ENCODE measurements at places on chromosomes 7 and 10.

DNA sequence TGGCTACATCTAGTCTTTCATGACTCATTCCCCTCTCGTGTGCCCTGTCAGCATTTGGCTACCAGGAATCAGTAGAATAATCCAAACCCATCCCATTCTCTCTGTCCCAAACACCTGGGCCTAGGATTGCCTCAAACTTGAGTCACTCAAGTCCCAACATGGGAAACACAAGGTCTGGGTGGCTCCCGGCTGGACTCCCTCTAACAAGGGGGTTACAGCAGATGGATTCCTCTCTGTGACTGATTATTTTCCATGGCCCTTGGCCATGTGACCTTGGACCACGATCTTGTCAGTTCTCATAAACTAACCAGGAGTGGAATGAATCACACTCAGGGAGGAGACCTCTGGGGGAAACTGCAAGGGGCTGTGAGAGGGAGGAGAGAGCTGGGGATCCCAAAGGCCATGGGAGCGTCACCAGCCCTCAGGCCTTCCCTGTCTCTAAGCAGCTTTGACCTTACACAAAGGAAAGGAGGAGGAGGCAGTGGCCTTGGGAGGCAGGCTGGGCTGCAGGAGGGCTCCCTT is 533.1 kb downstream of the KCNMA1 start:
- DNase-seq, result no peak

GRCh38 chr10:79202188-79203013 is 133.6 kb downstream of the ZMIZ1 start:
- no peak for DNase-seq

DNA sequence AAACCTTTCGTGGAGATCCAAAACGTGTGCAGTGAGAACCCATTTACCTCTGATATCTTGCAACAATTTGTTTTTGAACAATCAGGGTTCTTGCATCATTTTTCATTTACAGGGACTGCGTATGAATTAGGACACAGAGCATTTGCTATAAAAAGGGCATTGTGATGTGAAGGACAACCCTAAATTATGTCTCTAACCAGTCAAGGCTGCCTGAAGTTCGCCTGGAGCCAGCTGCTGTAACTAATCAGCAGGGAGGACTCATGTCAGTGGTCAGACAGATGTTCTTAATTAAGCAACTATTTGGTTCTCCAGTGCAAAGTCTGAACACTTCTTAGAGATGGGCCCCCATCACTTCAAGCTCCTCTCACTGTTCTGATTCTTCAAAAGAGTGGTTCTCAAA is 674.8 kb downstream of the KCNMA1 start:
- no peak for DNase-seq

DNA sequence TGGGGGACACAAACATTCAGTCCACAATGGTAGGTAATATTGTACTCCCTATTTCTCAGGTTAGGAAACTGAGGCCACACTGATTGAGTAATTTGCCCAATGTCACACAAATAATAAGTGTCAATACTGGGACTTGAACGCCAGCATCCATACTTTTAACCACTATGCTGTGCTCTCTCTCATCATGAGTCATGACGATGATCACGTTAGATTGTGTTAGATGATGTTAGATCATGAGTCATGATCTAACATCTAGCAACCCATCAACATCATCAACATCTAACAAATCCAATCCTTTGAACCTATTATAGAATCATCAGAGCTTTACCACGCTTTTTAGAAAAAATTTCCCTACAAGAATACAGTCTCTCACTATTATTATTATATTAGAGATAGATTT is 28.1 kb upstream of the HERPUD2 start:
- DNase-seq, result no peak

DNA sequence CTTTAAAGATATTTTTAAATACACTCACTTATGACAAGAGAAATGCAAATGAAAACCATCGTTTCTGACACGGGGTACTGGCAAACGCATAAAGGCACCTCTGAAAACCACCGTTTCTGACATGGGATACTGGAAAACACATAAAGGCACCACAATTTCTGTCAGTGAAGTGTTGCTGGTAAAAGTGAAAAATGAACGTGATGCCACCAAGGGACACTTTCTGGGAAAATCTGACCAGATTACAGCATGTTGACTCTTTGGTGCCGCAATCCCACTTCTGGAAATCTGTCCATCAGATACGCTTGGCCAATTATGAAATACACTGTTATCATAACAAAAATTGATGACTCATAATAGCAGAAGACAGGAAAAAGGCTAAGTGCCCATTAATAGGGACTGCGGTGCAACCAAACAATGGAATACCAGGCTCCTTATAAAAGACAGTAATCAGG is 131.7 kb downstream of the ZMYND11 start:
- no peak for DNase-seq

GRCh38 chr7:28490831-28491230 is 78.5 kb downstream of the CREB5 start:
- DNase-seq, result no peak

GRCh38 chr10:23080262-23080661 is 15.1 kb upstream of the MSRB2 start:
- no peak for DNase-seq

DNA sequence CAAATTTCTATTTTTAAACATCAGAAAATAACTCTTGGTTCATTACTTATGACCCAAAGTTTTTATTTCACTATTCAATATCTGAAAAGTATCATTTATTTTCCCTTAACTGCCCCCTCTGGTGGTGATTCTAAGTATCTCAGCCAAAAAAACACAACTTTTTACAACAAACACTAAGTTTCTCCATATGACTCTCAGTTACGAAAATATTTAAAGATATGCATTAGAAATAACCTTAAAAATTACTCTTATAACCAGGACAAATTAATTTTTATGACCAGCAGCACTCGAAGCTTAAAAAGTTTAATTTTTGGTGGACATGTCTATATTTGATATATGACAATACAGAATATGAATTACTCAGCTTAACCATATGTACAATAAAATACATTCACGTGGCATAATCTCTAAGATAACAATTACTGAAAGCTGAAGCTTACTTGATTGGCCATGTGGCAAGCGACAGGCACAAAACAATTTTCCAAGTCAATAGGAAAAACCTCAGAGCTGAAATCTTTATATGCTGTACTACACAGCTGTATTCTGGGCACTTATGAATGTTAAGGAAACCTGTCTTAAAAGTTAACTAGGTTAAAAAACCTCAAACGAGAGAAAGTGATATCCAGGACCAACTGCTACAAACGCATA is 2.3 kb downstream of the HNRNPA2B1 start:
- no peak for DNase-seq

- no peak for DNase-seq
Observed at GRCh38 chr7:13179775-13180523, 492.5 kb downstream of the ARL4A start.

DNA sequence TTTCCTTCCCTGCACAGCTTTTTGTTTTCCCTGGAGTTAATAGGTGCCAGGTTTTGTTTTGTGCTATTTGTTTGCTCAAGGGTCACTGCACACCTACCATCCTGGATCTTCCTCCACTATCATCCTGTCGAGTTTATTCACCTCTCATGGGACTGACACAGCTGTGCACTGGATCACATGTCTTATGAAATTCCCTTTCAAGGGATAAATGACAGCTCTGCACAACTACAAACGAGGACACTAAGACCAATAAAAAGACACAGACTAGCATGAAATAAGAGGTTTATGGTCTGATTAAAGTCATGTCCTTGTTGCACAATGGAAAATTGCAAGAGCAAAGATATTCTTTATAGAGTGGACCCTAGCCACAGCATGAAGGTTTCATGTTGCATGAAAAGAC is 76.7 kb upstream of the SFMBT2 start:
- no peak for DNase-seq

- no peak for DNase-seq
Observed at GRCh38 chr10:34528320-34528719, 286.8 kb downstream of the PARD3 start.

GRCh38 chr10:92291616-92291865 is 574 bp downstream of the MARCHF5 start:
- no peak for DNase-seq

- DNase-seq, result no peak
Observed at GRCh38 chr10:32790483-32790882, 167.5 kb downstream of the ITGB1 start.

- no peak for DNase-seq
Observed at GRCh38 chr10:67296926-67297325, 371.1 kb downstream of the LRRTM3 start.

DNA sequence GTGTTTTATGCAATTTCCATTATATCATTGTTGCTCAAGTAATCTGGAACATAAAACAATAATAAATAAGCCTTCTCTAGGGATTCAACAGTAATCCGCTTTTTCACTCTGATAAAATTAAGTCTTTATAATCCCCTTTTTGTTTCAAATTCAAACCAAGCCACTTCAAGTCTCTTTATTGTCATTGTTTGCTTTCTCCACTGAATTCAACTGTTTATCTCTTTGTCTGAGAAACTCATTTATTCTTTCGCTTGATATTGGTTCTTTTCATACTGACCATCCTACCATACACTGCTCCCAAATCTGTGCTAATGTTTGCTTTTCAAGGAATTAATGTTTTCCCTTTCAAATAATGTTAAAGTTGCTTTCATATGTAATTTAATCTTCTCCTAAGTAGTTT is 550.4 kb upstream of the PCDH15 start:
- no peak for DNase-seq

DNA sequence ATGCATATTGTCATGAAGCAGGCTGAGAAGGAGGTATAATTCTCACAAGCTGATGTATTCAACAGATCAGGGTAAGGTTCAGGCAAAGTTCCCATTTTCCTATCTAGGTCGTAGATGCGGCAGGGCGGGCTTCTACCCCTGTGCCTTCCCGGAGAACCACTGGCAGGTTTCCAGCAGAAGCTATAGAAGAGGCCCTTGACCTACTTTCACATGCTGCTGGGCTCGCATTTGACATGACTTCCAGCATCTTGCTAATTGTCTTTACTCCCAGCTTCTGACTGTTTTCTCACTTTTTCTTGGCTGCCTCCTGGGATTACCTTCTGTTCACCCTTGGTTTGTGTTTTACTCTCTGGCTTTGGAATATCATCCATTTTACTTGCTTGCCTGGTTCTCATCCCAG is 32.6 kb upstream of the ORC5 start:
- no peak for DNase-seq

DNA sequence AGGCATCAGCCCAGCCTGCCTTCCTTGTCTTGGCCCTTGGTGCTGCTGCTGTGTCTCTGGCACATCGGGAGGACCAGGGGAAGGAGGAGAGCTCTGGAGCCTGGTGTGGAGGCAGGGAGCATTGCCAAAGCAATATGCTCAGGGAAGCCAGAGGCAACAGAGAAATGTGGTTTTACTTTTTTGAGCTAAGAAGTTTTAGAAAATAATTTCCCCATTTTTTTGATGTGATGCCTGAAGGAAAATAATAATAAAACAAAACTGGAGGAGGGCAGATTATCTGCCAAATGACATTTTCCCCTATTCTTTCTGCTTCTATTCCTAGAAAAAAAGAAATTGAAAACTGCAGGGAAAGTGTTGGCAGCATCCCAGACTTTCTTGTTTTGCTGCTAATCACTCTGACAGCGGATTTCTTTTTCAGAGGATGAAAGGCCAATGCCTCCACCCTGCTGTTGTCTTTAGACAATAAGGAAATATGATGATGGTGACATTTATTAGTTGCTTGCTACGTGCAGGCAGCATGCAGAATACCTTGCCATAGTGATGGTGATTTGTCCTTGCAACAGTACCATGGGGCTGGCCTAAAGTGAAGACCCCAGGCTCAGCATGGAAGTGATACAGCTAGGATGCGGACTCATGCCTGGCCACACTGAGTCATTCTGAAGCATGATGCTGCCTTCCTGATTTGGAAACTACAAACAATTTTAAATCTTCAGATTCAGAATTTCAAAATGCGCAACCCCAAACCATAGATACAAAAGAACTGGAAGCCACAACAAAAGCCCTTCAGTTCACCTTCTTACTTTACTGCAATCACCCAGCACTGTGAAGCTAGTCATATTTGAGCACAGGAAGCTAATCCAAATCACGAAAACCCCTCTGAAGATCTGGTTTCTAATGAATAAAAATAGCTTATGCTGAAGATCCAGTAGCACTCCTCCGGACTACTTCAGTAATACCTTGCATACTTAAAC is 260.2 kb upstream of the TMEM72 start:
- DNase-seq, result no peak

- no peak for DNase-seq
Observed at GRCh38 chr10:99285881-99286280, 43.3 kb upstream of the CNNM1 start.

GRCh38 chr7:44759246-44759645 is 10.6 kb downstream of the ZMIZ2 start:
- DNase-seq, result no peak

- DNase-seq, result no peak
Observed at GRCh38 chr10:112475575-112476218, 28.7 kb downstream of the VTI1A start.

Data from central memory CD8-positive, alpha-beta T cell (primary cell).